ENCODE measurements at places on chromosomes 2 and 18.

GRCh38 chr2:160581035-160581434 is 87.4 kb upstream of the RBMS1 start:
- DNase-seq: no peak

DNA sequence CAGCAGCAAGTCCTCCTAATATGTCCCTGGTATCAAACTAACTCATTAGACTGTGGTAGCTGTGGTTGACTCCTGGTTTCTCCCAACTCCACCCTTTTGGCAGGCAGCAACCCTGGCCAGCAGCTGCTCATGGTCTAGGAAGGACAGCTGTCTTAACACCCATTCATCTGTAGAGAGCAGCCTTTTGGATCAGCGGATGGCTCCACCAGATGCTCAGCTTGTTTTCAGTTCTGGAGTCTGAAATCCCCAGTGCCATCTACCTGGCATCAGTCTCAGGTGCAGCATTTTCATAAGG is 100.5 kb downstream of the SPOPL start:
- DNase-seq: no peak

GRCh38 chr2:143875295-143876233 is 644.4 kb downstream of the ZEB2 start:
- no peak for DNase-seq

- peak; percentile 96 for DNase-seq
These were observed at the start of gene SOS1 for GRCh38 chr2:39120771-39121522. SOS1 (minus strand) TSS chr2:39121051; CDS start chr2:39120422, 629 bp downstream.

GRCh38 chr2:3387011-3387410 is 7.5 kb downstream of the TRAPPC12 start:
- DNase-seq: no peak

DNA sequence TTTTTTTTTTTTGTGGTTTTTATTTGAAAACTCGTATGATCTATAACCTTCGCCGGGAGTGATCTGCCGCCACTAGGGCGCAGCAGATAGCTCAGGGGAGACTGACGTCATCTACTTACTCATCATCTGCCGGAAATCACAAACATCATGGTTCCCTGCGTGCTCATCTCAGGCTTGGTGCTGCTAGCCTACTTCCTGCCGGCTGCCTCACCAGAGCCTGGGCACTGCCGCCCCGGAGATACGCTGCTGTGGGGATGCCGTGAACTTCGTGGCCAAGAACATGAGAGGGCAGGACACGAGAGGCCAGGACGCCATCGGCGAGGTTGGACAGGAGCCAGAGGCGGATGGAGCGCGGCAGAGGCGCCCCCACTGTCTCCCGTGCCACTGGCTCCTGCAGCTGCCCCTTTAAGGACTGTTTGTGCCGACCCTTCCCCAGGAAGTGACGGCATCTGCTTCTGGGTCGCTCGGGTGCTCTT is 68.8 kb downstream of the DOK6 start:
- DNase-seq: no peak

GRCh38 chr18:31658670-31659575 is 25.5 kb downstream of the B4GALT6 start:
- DNase-seq: no peak

DNA sequence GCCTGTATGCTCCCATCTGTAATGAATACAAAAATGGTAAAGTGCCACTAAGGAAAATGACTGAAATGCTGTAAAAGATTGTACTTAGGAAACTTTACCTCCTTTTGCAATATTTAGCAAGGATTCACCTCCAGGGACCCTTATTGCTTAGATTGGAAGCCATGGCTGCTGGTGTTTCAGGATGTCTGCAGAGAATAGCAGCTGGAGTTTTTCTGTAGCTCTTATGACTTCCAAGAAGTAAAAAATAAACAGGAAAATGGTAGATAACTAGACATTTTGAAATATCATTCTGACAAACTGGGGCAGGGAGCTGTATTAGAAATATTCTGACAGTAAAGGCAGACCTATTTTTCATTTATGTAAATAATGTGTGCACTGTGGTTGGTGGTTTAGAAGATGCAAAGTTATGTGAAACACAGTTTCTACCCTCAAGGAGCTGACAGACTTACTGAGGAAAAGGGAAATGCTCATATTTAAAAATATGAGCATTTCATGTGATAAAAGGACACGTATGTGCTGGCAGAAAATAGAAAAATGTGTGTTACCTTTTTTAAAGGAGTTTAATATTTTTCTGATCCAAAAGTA is 224.9 kb upstream of the BOD1L2 start:
- DNase-seq: no peak

- no peak for DNase-seq
These were observed 59.1 kb upstream of the DAPL1 start for GRCh38 chr2:158735822-158736580.

DNA sequence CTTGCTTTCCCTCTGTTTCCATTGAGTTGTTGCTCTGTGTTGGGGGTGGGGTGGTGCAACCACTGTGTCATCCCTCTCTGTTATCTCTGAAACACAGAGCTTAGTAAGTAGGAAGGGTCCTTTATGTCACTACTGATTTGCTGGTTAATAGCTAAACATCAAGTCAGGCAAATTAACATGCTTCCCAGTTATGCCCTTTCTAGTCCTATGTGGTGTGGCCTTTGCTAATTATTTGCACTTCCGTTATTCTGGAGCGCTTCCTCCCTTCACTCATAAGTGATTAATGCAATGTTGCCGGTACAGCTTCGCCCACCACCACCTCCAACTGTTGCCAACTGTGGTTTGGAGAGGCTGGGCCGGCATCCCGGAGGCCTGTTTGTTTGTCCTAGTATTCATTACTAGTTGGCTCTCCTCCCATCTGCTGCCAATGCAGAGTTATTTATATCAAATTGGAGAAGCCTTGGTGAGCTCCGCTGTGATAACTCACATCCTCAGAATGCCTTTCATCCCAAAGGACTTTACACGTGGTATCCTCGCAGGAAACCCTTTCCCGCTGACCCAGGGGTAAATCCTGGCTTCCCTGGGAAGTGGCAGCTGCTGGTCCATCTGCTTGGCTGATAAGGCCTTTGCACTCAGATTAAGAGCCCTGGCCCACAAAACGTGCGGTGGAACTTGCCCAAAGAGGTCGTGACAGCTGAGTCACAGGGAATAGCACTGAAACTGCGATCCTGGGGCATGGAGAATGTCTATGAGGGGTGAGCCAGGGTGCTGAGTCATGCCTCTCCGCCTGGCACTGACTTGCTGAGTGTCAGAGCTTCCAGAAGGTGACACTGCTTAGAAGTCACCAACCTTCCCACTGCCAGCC is 72.0 kb upstream of the ZCCHC2 start:
- DNase-seq: peak; percentile 86

- DNase-seq: no peak
These were observed 127.3 kb upstream of the TACR1 start for GRCh38 chr2:75326645-75327044.

GRCh38 chr18:9322744-9323143 is 11.8 kb upstream of the TWSG1 start:
- no peak for DNase-seq

- peak; percentile 22 for DNase-seq
These were observed 132.6 kb downstream of the MAP2 start for GRCh38 chr2:209556354-209556961.

DNA sequence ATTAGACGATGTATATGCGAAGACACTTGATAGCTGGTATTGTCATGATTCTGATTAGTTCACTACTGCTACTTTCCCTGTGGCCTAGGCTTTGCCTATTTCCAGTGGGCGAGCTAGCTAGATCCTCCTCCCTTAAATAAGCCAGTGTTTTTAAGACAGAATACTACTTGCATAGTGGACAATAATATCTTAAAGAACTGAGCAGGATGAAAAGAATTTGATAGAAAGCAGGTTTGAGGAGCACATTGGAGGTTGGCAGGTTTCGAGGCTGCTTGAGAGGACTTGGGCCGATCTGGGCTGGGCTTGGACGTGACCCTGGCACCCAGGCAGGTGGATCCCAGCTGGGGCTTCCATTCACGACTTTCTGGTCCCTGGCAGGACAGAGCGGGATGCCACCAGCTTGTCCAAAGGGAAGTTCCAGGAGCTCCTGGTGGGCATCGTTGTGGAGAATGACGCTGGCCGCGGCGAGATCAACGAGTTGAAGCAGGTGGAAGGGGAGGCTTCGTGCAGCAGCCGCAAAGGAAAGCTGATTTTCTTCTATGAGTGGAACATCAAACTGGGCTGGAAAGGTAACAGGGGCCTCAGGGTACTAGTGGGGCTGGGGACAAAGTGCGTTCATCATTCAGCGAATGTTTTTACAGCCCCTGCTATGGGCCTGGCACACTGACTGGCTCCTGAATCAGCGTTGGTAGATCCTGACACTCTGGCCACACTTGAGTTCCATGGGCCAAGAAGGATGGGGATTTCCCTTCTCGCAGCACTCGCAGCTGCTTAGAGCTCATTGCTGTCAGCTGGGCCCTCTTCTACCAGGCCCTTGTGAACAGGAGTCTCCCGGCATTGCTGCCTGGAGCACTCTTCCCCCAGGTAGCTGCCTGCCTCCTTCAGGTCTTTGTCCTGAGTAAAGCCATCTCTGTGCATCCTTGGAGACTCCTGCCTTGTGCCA is 16.9 kb downstream of the C2orf74 start:
- DNase-seq: no peak

DNA sequence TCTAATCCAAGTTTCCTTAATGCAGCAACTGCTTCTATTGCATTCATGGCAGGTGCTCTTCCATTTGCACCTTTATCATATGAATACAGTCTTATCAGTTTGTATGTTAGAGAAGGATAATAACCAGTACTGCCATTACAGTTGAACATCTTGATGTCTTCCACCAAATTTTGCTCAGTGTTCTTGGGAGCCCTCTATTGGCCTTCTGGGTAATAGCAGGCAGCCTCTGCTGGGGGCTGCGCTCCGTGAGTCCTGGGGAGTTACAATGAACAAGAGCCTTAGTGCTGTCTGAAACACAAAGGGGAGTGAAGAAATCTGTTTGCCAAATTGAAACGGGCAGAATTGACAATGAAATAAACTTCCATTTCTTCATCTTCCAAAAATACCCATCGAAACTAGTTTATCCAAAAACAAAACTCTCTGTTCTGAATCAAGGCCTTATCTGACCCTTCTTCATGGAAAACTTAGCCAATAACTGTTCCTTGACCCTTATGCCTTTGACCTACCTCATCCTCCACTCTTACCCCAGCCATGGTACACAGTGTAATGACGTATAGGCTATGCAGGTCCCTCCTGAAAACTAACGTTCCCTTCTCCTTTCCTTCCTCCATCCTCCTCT is 79.9 kb downstream of the ALK start:
- peak; percentile 45 for DNase-seq

GRCh38 chr2:150548527-150548926 is 61.1 kb upstream of the RND3 start:
- no peak for DNase-seq

DNA sequence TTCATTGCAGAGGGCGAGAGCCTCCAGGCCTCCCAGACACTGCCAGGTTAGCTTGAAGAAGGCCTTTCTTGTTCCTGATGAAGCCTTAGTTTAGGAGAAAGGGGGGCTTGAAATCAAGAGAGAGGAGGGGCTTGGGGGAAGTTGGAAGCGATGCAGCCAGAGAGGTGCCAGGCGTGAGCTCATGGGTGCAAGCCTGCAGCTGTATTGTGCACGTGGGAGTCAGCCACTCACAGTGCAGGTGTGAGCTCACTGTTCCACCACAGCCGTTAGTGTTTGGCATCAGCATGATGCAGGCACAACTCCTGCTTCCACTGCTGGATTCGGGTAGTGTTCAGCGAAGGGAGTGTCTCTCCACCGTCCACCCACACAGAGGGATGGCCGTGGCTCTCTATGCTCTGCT is 68.4 kb upstream of the ALPP start:
- no peak for DNase-seq

DNA sequence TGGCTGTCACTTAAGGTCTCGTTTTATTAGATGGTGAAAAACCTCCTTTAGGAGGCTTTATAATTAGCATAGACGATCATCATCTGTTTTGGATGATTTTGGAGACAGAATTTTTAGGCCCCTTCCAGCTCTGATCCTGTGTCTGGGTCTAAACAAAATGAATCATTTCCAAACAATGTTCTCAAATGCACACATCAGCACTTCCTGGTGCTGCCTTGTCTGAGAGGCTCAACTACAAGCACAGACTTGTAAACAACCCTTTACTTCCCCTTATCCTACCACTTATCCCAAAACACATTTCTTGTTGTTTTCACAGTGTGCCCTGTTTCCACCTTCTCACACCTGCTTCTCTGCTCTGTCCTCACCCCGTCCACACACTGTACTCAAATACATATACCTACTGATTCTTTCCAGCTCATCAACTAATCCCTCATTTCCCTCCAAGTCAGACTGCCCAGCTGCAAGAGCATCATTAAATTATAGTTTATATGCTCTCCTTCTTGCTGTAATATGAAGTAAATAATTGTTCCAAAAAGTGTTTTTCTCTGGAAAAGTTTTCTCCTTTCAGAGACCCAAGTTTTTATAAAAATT is 71.2 kb upstream of the COL3A1 start:
- DNase-seq: no peak

- DNase-seq: no peak
These were observed 95.1 kb downstream of the AFF3 start for GRCh38 chr2:100046961-100047947.

DNA sequence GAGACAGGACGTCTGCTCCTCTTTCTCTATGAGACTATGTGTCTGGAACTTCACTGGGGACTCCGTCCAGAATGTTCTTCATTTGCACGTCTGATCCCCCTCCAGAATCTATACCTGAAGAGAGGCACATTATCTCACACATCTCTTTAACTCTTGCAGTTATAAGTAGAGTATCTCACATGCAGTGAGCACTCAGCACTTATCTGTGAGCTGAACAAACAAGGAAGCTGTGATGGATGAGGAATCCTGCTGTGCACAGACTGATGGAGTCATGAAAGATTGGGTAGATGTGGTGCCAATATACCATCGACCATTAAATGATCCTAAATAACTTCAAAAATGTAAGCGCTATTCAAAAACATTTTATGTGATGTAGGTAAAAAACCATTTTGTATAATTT is 888.3 kb upstream of the CELF4 start:
- no peak for DNase-seq

GRCh38 chr2:38480617-38481016 is 103.5 kb upstream of the ATL2 start:
- no peak for DNase-seq

DNA sequence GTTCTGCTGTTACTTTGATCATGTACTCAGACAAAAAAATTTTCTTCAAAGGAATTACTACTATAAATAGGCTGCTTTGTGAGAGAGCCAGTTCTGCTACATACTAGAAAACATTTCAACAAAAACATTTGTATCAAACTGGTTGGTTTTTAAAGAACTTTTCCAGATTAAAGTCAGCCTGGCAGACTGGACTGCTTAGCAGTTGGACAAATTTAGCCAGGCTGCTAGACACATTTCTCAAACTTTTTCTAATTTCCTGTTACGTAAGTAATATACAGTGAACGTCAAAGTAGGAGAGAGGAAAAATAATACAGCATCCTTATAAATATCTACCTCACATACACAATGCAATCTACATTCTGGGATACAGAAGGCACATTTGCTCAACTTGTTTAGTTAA is 109.5 kb downstream of the SP3 start:
- no peak for DNase-seq
